ENCODE measurements at places on chromosomes 11 and 22.

- no peak for DNase-seq
These were observed 1.1 kb upstream of the ZNF215 start for GRCh38 chr11:6925007-6925577.

GRCh38 chr11:110093407-110094297, 460 bp downstream of the ZC3H12C start:
- DNase-seq = peak; percentile 16

DNA sequence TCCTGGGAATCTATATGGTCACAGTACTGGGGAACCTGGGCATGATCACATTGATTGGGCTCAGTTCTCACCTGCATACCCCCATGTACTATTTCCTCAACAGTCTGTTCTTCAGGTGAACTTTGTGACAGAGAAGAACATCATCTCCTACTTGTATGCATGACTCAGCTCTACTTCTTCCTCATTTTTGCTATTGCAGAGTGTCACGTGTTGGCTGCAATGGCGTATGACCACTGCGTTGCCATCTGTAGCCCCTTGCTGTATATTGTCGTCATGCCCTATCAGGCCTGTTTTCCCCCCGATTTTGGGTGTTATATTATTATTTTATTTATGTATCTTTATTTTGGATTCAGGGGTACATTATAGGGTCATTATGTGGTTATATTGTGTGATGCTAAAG, 2.4 kb upstream of the OR8G1 start:
- DNase-seq = no peak

GRCh38 chr11:85752890-85753581, 57.9 kb downstream of the SYTL2 start:
- DNase-seq = no peak

GRCh38 chr11:73072935-73073481, 69.1 kb downstream of the FCHSD2 start:
- no peak for DNase-seq

DNA sequence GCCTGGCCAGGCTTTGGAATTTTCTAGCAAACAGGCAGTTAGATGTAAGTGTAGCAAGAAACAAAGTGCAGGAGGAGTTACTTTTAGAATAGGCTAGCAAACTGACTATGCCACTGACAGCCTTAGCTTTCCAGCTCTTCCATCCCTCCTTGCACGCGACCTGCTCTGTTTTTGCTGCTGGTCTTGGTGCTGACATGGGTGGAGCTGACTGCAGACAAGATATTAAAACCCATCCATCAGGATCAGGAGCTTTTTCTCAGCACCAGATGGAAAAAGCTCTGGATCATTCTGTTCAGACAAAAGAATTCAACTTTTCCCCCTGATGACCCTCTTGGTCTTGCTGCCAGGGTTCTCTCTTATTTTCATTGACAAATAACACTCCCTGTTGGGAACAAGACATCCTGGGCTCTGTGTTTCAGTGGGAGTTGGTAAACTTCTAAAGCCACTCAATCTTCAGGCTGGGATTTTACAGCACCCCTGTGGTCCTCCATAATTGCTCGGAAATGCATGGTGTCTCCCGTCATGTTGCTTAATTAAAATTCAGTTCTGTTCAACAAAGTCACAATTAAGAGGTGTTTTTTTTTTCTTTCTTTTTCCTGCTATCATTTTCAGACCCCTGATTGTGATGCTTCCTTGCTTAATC, 240.0 kb upstream of the LARGE1 start:
- no peak for DNase-seq

GRCh38 chr22:33438273-33438672, 380.1 kb upstream of the SYN3 start:
- DNase-seq = no peak

GRCh38 chr11:64070314-64070681, 34.6 kb downstream of the FLRT1 start:
- no peak for DNase-seq

DNA sequence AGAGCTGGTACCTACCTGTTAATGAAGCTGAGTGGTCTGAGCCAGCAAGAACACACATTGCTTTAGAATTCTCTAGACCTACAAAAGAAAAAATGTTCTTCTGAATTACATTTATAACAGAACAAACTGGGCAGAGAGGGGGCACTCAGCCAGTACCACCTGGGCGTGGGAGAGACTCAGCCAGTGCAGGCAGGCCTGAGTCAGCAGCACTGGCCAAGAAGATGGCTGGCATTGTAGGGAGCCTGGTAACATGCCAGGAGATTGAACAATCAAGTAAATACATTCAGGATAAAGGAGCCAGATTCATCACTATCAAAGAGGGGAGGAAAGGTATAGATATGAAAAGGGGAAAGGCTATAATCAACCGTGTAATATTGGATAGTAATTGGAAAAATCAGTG, 19.9 kb downstream of the SERGEF start:
- DNase-seq = no peak

DNA sequence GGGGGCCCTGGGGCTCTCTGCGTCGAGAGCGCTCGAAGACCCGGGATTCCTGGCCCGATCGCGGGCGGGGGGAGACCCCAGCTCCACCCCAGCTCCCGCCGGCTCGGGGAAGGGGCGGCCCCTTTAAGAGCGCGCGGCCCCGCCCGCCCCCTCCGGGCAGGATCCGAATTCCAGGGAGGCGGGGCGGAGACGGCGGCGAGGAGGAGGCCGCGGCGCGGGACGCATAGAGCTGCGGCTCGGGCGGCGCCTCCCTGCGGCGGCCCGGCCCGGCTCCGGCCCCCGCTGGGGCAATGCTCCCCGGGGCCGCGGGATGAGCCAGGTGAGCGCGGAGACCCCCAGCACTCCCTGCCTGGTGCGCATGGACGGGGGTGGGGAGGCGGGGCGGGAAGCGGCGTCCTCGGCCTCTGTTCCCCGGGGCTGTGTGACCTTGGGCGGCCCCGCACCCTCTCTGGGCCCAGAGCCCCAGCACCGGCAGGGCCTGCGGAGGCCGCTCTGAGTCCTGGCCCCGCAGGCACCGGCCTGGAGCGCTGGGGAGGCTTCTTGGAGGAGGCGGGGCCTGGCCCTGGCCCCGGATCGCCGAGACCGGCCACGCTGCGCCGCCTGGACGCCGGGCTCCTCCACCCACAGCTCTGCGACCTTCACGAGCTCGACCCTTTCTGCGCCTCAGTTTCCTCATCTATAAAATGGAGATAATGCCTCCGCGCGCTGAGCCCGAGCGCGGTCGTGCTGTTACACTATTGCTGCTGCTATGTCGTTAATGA, 565 bp downstream of the GAS2L1 start:
- peak; percentile 38 for DNase-seq

DNA sequence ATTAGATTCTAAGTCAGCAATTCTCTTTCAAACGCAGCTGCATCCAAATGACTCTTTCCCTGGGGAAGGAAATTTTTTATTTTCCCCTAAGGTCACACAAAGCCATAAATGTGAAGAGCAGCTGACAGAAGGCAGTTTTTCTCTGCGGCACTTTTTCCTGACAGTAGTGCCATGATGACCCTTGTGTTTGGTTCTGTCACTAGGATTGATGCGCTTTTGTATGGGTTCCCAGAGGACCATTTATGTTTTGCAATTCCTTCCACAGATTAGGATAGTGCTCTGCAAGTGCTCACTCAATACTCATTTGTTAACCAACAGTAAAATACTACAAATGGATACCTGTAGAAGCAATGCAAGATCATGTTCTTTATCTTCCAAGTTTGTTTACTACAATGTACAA, 359.6 kb upstream of the CTSC start:
- no peak for DNase-seq

DNA sequence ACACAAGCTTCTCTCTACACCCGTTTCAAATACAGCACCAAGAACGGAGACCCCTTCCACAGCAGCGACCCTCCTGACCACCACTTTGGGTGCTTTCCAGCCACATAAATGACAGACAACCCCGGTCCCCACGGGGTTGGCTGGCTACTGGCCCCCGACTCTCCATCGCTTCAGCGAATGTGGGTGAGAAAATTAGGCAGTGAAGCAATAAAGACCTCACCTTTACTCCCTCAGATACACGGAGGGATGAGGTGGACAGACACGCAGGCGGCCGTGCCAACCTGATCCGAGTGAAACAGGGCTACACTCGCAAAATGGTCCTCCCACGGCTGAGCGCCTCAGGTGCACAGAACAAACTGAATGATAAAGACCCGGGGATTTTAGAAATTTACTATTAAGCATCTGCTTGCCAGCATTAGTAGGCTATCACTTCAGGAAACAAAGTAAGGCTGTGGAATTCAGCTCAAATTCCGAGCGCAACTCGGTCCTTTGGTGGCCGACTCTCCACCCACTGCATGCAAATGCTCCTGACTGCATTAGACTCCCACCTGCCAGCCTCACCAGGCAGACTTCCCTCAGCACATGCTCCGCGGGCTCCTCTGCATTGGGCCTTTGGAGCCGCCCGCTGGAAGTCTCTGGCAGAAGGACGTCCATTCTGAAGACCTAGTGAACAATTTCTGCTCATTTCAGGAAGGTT, 12.8 kb upstream of the EFCAB6 start:
- DNase-seq = no peak

DNA sequence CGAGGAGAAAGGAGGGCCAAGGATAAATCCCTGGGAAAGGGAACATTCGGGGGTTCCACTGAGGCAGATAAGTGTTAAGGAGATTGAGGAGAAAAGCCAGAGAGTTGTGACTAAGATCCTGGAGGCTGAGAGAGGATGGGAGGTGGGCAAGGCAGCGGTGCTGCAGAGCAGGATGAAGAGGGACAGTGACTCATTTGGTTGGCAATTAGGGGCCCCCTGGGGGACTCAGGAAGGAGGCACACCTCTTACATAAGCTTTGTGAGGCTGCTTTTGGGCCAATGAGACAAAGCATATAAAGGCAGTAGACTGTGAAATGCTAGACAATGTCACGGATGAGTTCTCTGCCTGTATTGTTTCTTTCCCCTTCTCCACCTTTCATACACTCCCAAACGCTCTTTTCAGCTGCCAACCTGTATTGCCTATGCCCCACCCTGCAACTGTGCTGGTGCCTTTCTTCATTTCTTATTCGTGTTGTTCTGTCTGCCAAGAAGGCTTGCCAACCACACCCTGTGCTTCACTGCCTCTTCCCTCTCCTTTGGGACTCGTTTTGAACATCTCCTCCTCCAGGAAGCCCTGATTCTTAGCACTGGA, 246.8 kb upstream of the KIRREL3 start:
- no peak for DNase-seq

GRCh38 chr11:78532991-78533390, 41.7 kb downstream of the NARS2 start:
- DNase-seq = peak; percentile 5

DNA sequence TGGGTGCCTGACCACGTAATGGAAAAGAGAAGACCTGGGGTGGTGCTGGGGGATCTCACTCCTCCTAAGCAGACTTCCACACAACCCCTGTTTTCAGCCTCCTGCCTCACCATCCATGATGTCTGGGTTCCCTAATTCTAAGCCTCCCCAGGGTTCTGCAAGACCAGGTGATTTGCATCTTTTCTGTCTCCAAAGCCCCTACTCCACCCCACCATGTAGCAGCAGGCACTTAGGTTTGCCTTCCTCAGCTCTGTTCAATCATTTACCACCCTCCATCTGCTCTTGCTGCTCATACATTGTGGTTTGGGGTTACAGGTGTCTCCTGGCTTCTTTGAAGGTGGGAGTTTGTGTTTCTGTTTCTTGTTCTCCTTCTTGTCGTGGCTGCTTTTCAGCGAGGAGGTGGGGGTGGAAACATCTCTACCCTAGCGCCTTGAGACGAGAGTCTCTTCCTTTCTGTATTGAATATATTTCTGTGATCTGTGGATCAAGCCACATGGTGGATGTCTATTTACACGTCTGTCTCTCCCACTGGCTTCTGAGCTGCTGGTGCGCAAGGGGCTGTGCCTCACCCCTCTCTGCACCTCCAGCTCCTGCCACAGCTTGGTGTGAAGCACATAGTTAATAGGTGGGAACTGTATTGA, 6.6 kb upstream of the SSTR3 start:
- DNase-seq = peak; percentile 81

DNA sequence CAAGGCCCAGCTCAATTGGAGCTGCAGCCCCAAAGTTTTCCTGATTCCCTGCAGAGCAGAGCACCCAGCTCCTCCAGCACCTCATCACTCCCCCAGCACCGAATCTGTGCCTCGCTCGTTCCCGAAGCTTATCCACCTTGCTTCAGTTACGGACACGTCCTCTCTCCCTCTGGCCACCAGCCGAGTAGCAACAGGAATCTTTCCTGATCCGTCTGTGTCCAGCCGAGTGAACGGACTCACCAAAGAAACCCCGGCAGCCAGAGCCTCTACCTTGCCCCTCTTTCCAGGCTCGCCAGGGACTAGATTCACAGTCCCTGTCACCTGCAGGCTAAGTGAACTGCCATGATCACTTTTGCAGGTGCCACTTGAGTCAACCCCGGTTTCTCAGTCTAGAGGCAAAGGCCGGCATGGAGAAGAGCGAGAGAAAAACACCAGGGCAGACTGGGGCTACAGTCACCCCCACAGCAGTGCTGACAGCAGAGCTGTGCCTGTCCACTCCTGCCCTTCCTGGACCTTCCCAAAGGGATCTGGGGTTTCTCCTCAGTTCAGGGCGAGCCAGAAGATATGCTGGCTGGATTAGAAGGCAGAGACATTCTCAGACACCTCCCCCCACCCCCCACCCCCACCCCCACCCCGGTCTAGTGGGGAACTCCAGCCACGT, 32.3 kb downstream of the BID start:
- no peak for DNase-seq

DNA sequence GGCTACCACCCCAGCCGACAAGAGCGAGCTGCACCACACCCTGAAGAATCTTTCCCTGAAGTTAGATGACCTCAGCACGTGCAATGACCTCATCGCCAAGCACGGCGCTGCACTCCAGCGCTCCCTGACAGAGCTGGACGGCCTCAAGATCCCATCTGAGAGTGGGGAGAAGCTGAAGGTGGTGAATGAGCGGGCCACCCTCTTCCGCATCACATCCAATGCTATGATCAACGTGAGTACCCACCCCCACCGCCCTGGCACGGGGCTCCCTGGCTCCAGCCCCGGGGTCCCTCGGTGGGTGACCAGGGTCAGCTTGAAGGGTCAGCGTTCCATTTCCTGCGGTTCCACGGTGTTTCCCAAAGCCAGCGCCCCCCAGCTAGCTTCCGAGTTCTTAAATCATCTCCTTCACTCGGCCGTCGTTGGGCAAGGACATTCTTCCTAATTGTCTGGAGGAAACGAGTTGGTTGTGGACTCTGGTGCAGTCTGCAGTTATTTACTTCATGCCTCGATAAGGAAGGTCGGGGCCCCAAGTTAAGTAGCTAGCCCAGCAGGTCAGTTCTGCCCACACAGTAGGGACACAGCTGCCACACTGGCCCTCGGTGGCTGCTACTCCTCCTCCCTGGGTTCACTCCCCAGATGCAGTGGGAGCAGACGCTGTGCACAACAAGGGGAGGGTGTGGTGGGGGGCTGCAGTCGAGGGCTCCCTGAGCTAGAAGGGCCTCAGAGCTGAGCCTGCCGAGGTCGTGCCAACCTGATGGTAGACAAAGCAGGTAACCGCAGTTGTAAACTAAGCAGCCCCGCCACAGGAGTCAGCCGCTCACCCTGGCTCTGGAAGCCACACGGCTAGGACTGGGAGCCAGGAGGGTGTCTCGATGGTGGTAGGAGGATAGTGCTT, 97.9 kb downstream of the MORC2 start:
- no peak for DNase-seq

DNA sequence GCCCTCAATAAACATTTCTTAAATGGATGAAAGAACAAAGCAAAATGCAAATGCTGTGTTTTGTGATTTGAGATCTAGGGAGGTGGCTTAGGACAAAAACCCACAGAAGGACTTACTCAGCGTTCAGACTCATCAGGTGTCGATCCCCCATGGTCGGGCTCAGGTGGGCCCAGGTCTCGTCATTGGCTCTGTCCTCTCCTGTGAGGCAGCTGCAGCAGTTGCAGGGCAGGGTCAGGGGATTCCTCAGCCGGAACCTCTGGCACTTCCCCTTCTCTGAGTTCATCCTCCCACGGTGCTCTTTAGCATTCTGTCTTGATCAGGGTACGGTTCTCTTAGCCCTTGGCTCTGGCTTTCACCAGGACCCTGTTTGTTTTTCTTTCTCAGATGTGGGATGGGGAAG, 14.0 kb upstream of the ACR start:
- peak; percentile 33 for DNase-seq
